ENCODE measurements at places on chromosomes 16 and 17.

GRCh38 chr17:81863833-81864768 is 3.8 kb upstream of the P4HB start:
- H3K27ac ChIP-seq = peak overlapping the region; percentile 92
- H3K4me3 ChIP-seq = no peak overlapping the region
- no peaks in the 10 kb centered on the region for H3K27me3 ChIP-seq
- H3K4me1 ChIP-seq = no peaks in the 10 kb centered on the region
- DNase-seq = peak; percentile 60

DNA sequence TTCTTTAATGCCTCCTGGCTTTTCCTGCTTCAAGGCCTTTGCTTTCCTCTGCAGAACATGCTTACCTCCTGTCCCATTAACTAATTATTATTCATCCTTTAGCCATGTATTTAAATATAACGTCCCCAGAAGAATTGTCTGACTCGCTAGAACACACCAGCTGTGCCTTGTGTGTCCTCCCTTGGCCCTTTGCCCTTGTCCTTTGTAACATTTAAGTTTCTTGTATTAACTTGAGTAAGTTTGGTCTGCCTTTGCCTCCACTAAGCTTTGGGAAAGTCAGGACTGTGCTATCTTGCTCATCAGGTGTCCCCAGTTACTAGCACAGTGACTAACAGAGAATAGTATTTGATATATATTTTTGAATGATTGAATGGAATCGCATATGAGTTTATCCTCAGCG is 29.6 kb upstream of the ABCA9 start:
- H3K27ac ChIP-seq = no peak overlapping the region
- no peaks in the 10 kb centered on the region for H3K4me1 ChIP-seq
- no peak for DNase-seq
- peaks cover 5% of the 10 kb centered on the region for H3K36me3 ChIP-seq
- H3K27me3 ChIP-seq = no peaks in the 10 kb centered on the region
- H3K4me3 ChIP-seq = no peak overlapping the region

DNA sequence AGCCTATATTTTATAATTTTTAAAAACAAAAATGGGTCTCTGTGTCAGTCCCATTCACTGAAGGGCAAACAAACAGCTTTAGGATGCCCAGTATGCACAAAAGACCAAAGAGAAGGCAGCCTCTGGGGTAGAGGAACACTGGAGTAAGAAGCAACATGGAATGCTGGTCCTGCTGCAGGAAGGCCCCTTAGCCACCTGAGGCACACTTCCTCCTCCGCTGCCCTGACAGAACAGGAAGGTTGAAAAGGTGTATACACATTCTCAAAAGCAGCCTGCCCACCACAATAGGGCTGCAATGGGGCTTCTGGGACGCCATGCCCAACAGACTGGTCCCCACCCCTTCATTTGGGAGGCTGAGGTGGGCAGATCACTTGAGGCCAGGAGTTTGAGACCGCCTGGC is 19.5 kb downstream of the TOM1L2 start:
- H3K4me1 ChIP-seq = peaks cover under 1% of the 10 kb centered on the region
- H3K27ac ChIP-seq = no peak overlapping the region
- H3K27me3 ChIP-seq = no peaks in the 10 kb centered on the region
- H3K36me3 ChIP-seq = no peaks in the 10 kb centered on the region
- H3K4me3 ChIP-seq = no peak overlapping the region

GRCh38 chr16:74844041-74844980 is 69.7 kb upstream of the FA2H start:
- H3K4me1 ChIP-seq = no peaks in the 10 kb centered on the region
- no peaks in the 10 kb centered on the region for H3K27me3 ChIP-seq
- no peak overlapping the region for H3K27ac ChIP-seq

GRCh38 chr16:21203155-21203797 is 8.1 kb downstream of the ZP2 start:
- H3K36me3 ChIP-seq = no peaks in the 10 kb centered on the region
- H3K4me3 ChIP-seq = no peak overlapping the region
- no peaks in the 10 kb centered on the region for H3K27me3 ChIP-seq
- no peak for DNase-seq
- H3K27ac ChIP-seq = no peak overlapping the region

Data from right lobe of liver (tissue), 6 donors.